ENCODE measurements at places on chromosomes 16 and 17. TPM values are rescaled to one million over a fixed set of nuclear protein-coding genes. Genes with fewer than 3 reads are reported as not detected.

DNA sequence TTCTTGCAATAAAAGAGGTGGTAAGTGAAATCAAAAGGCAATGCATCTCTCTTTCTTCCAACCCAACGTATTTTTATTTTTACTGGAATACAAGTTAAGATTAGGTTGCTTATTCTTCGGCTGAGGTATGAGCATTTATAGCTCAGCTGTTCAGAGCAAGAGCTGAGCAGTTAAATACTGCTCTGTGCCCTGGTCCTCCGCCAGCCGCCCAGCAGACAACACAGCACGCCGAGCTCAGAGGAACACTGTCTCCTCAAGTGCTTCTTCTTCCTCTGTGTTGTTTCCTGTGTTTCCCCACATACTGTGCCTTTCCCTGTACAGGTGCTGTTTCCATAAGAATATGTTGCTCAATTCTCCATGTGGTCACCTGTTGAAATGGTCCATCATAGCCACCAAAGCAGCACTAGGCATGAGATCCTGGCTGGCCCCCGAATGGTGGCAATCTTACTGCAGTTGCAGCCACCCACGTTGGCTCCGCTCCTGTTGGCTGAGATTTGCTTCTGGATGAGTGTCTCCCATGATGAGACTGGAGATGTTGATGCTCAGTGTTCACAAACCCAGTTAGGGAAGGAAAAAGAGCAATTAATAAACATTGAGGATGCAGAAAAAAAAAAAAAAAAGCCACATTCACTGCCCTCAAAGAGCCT, 515.3 kb downstream of the GRIN2A start:
- no peaks in the 10 kb centered on the region for H3K27me3 ChIP-seq
- H3K4me3 ChIP-seq: no peak overlapping the region
- H3K4me1 ChIP-seq: no peaks in the 10 kb centered on the region
- DNase-seq: no peak
- H3K36me3 ChIP-seq: no peaks in the 10 kb centered on the region

CTRB2 gene
- not detected for total RNA-seq

DNA sequence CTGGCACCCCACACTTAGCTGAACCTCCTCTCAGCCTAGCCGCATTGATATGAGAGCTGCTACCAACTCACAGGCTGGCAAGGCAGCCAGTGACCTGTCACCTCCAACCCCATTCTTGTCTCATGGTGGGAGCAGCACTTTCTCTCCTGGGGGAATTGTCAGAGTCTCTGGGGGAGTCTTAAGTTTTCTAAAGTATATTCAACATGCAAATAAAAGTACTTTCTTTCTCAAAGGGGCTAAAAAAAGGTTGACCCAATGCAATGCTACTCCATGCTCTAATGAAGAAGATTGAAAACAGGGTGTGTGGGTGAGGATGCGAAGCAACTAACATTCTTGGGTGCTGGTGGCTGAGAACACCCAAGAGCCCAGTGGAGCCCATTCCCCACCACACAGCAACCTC, 53.1 kb upstream of the SREBF1 start:
- no peaks in the 10 kb centered on the region for H3K27me3 ChIP-seq
- H3K4me1 ChIP-seq: peaks cover 4% of the 10 kb centered on the region
- no peak overlapping the region for H3K27ac ChIP-seq
- no peak for DNase-seq

DNA sequence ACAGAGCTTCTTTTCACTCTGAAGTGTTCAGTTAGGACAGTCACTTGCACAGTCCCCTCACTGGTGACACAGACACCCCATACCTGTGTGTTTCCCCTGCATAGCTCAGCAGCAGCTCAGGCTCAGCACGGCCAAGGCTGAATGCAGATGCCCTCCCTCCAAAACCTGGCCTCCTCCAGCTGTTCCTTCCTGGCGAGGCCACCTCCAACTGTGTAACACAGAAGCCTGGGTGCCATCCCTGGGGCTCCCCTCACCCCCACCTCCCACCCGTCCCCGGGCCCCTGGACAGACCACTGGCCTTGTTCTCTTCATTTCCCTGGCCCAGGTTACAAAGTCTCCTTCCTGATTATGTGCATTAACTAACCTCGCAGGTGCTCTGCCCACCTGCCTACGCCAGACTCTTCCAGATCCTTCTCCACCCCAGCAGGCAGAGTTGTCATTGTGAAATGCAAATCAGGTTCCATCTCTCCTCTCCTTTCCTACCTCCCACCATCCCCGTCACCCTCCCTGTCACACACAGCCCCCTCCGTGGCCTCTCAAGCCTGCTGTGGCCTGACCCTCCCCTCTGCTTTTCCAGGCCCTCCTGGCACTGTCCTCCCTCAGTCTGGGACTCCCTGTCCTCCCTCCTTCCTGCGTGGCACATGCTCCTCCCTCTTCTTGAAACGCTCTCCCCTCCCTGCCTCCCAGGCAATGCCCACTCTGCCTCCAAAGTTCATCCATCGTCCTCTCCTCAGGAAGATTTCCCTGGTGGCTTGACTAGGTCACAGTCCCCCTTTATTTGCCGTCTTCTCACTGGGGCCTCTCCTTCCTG, 26.4 kb downstream of the MLYCD start:
- no peak for DNase-seq
- H3K4me3 ChIP-seq: no peak overlapping the region
- no peaks in the 10 kb centered on the region for H3K27me3 ChIP-seq
- H3K4me1 ChIP-seq: no peaks in the 10 kb centered on the region
- H3K27ac ChIP-seq: no peak overlapping the region

PLEKHM1 gene
- 33.2 TPM for total RNA-seq

DNA sequence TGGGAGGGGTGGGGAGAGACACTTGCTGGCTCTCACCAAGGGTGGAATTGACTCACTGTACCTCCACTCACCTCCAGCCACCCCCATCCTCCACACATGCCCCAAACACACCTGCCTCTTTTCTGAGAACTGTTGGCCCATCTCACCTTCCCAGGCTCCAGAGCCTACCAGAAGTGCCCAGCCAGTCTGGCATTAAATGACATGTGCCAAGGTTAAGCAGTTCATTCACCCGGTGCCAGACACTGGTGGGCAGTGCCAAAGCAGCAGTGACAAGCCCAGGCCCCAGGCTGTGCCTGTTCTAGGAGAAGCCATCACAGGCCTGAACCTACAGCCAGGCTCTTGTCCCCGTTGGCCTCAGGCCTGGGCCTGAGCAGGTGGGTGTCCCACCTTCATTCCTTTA, 11.2 kb downstream of the MVP start:
- H3K36me3 ChIP-seq: peaks cover 13% of the 10 kb centered on the region
- no peaks in the 10 kb centered on the region for H3K4me1 ChIP-seq

DNA sequence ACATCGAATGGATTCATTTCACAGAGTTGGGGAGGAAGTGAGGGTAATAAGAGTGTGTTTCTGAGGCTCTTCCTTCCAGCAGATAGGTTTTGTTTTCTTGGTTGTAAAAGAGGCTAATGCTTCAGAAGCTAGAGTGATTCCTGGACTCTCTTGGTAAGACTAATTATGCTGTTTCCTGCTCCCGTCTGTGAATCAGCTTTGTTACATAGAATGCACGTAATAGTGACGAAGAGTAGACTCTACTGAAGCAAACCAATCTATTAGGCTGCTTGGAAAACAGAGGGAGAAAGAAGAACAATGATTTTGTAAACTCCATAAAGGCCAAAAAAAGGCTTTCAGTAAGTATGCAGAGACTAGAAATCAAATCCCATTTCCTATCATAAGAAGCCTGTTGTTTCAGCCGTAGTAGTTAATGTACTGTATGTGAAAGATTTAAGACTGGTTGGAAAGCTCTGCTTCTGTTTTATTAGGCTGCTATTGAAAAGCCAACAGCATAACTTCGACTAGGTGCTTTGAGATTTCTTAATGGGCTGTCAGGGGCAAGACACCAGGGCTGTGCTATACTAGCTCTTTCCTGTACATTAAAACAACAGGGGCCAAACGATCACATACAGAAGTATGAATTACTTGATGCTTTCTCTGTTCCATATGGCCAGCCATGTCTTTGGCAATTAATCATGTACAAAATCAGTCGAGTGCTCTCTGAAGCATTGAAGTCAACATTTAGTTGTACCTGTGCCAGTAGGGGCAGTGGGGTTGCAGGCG, 219.0 kb downstream of the FTO start:
- no peak overlapping the region for H3K4me3 ChIP-seq
- H3K27ac ChIP-seq: no peak overlapping the region
- H3K36me3 ChIP-seq: no peaks in the 10 kb centered on the region
- no peaks in the 10 kb centered on the region for H3K4me1 ChIP-seq
- DNase-seq: no peak

UBE2I gene
- total RNA-seq: 58.2 TPM

- no peak for DNase-seq
- no peaks in the 10 kb centered on the region for H3K27me3 ChIP-seq
- H3K36me3 ChIP-seq: no peaks in the 10 kb centered on the region
Observed at GRCh38 chr17:78500806-78501205, 76.4 kb downstream of the DNAH17 start.

DNA sequence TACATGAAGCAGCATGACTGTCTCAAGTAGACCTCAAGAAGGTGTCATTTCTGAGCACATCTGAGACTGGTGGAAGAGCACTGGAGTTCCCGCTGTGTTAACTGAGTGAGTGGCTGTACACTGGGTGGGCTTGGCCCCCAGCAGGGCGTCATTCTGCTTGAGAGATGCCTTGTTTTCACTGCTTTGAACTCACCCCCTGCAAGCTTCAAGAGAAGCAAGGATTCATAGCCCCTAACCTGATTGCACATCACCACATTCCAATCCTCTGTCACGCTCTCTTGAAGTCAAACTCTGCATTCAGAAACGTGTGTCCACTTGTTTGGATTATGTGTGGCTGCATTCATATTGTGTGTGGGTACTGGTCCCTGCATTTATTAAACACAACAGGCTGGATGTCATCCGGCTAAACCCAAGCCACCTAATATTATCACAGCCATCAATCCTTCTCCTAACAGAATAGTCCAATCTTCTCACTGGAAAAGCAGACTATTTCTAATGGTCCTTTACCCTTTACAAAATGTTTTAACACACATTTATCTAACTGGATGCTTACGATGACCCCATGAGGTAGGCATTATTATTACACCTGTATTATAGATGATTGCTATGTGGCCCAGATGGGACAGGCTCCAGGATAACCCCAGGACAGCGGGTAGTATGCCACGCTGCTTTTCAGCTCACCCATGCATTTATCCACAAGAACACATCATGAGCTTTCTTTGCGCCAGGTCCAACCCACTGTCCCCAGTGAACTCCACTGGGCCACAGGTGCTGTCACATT, 76.3 kb downstream of the USP31 start:
- peak overlapping the region; percentile 37 for H3K27ac ChIP-seq
- peaks cover 7% of the 10 kb centered on the region for H3K36me3 ChIP-seq

DNA sequence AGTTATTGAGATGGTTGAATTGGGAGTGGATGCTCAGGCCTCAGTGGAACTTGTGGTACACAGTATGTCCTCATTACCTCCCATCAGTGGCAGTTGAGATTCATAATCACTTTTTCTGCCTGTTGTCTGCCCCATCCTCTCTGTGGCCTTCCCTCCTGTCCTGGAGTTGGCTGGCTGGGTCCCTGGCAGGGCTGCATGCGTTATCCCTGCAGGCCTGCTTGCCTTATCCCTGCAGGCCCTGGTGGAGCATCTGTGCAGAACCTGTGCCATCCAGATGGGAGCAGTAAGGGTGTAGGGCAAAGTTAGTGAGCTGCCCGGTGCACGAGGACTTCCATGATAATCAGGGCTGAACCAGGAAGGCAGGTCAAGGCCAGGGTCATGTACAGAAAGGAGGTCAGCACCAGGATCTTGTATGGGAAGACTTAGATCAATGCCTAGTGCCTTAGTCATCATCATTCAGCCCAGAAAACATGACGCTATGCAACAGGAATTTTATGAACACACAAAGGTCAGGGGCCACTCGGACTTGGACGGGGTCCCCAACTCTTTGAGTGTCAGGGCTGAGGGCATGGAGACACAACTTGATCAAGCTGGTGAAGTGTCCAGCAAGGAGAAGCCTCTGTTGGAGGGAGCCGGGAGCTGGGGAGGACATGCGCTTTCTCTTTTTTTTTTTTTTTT, 47.2 kb downstream of the ABCC1 start:
- H3K27ac ChIP-seq: no peak overlapping the region
- no peaks in the 10 kb centered on the region for H3K4me1 ChIP-seq
- no peaks in the 10 kb centered on the region for H3K36me3 ChIP-seq
- H3K4me3 ChIP-seq: no peak overlapping the region
